ENCODE measurements at places on chromosomes 6 and 20. TPM values are rescaled to one million over a fixed set of nuclear protein-coding genes. Genes with fewer than 3 reads are reported as not detected.

The ELOVL4 gene
- 2.7 TPM for total RNA-seq

The SLC22A7 gene
- not detected for total RNA-seq

The CALHM4 gene
- total RNA-seq, result not detected

The IYD gene
- total RNA-seq, result not detected

The CALHM6 gene
- total RNA-seq, result 2.8 TPM

The CFAP206 gene
- total RNA-seq, result 0.37 TPM

The PNLDC1 gene
- 0.81 TPM for total RNA-seq

The HIVEP2 gene
- 9.8 TPM for total RNA-seq

The TFAP2A gene
- not detected for total RNA-seq

The FRK gene
- total RNA-seq, result 1.4 TPM

The MYT1 gene
- not detected for total RNA-seq

The HCK gene
- not detected for total RNA-seq

The TCP11 gene
- 0.39 TPM for total RNA-seq

The TSBP1 gene
- not detected for total RNA-seq

The RBM24 gene
- total RNA-seq, result not detected
